ENCODE measurements at places on chromosomes 4 and X.
A peak's percentile ranks its signal among the peaks of the same experiment; 100 is the strongest.

DNA sequence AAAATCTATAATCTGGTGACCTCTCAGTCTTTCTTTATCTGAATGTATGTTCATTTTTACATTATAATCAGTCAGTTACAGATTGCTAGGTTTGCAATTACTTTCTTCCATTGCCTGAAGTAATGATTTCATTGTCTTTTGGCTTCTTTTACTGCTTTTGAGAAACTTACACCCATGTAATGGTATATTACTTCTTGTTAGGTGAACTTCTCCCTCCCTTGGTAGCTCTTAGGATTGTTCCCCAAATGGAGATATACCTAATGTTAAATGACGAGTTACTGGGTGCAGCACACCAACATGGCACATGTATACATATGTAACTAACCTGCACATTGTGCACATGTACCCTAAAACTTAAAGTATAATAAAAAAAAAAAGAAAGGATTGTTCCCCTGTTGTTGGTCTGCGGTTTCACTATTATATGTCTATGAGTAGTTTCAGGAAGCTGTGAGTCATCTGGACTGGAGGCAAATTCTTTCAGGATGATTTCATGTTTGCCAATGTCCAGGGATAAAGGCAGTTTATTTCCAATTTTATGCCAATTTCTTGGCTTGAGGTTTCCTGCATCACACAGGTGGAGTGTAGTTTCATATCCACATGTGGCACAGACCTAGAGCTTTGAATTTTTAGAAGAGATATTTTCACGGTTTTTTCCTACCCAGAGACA is 21.8 kb downstream of the SPANXC start:
- peak; percentile 66 for DNase-seq

- peak; percentile 16 for DNase-seq
Observed at GRCh38 chrX:19272452-19272851, 71.3 kb upstream of the PDHA1 start.

GRCh38 chr4:54493862-54494261 is 163.9 kb upstream of the KIT start:
- no peak for DNase-seq

- peak; percentile 78 for DNase-seq
Observed at GRCh38 chr4:7904952-7905915, 34.4 kb downstream of the AFAP1 start.

GRCh38 chr4:69058410-69059059 is 37.7 kb upstream of the UGT2B7 start:
- no peak for DNase-seq

- DNase-seq = no peak
Observed at GRCh38 chr4:139666735-139667281, 1.2 kb downstream of the MGST2 start.

GRCh38 chrX:10841579-10841978 is 221.2 kb upstream of the MID1 start:
- peak; percentile 24 for DNase-seq

DNA sequence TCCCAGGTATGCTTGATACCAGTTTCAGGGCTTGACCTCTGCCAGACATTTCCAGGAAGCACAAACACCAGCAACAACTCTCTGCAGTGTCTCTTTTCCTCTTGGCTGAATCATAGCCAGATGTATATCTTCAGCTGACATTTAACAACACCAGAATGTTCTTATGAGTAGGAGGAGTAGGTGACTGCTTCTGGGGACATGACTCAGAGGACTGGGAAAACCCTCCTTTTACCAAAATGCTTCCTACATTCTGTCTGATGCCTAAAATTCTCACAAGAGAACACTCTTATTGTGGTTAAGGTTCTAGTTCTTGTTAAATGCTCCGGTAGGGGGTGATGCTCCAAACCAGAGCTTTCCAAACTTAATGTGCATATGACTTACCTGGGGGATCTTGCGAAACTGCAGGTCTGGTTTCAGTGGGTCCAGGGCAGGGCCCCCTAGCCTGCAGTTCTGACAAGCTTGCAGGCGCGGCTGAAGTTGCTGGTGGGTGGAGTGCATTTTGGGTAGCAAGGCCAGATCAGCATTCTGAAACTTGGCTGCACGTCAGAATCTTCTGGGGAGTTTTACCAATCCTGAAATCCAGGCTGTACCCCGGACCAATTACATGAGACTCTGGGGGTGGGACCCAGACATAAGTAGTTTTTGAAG is 329.3 kb upstream of the RPS6KA3 start:
- DNase-seq = no peak

DNA sequence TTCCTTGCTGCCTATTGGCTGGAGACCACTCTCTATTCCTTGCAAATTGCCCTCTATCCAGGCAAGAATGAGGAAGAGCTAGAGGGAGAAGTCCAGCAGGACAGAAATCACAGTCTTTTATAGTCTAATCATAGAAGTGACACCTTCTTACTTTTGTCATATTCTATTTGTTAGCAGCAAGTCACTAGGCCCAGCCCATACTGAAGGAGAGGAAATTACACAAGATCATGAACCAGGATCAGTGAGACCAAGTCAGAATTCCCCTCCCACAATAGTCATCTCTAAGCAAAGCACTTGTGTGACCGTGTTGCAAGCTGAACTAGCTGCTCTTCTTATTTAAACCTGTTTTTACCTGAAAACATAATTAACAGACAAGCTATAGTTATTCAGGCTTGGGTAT is 317.7 kb downstream of the INPP4B start:
- DNase-seq = no peak

- peak; percentile 97 for DNase-seq
Observed at GRCh38 chr4:72631296-72631695, 62.3 kb upstream of the ADAMTS3 start.

- no peak for DNase-seq
Observed at GRCh38 chr4:97786306-97786920, 356.9 kb downstream of the STPG2 start.

GRCh38 chr4:46933686-46934085 is 24.6 kb upstream of the COX7B2 start:
- peak; percentile 63 for DNase-seq

- no peak for DNase-seq
Observed at GRCh38 chr4:67556436-67556835, 2.1 kb upstream of the STAP1 start.

DNA sequence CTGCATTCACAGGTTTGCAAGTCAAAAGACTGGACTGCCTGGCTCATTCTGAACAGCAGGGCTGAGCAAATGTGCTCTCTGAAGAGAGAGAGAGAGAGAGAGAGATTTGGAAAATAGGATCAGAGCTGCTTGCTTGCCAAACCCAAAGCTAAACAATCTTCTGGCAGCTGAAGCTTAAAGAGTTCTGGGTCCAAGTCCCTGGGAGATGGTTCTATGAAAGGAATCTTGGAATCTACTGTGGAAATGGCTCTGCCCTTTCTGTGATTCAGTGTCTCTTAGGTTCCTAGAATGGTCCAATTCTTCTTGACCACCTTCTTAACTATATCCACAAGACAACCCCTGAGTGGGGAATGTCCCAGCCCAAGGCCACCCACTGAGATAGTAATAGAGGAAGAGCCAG is 66.1 kb upstream of the EFNB1 start:
- no peak for DNase-seq

GRCh38 chrX:43718956-43719355 is 62.9 kb downstream of the MAOA start:
- peak; percentile 23 for DNase-seq

DNA sequence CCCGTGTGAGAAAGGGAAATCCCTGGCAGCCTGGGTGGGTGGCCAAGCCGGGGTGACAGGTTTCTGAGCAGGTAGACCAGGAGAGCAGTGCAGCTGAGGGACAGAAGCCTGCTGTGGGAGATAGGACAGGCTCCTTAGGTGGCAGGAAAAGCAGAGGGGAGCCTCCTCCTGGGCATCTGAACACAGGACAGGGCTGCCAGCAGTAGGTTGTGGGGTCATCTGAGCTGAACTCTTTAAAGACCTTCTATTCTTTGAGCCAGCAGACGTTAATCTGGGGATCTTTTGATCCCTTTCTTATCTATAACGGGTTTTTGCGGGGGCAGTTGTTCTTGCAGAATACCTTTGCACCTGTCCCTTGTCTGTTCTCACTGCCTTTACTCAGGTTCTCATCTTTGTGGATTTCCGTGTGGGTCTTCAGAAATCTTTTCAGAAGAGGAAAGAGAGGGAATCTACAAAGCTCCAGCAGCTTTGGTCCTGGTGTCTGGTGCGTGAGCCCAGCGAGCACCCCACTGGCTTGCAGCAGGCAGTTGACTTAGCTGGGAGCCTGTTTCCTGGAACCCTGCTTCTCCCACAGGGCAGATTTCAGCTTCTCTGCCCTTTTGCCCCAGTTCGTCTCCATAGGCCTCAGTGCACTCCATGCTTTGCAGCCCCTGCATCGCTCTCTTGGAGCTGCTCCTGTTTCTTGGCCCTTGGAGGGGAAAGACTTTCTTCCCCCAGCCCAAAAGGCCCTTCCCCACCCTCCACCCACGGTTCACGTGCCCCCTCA is 35.8 kb upstream of the TADA2B start:
- no peak for DNase-seq

GRCh38 chr4:155445306-155445705 is 68.5 kb upstream of the MAP9 start:
- no peak for DNase-seq

DNA sequence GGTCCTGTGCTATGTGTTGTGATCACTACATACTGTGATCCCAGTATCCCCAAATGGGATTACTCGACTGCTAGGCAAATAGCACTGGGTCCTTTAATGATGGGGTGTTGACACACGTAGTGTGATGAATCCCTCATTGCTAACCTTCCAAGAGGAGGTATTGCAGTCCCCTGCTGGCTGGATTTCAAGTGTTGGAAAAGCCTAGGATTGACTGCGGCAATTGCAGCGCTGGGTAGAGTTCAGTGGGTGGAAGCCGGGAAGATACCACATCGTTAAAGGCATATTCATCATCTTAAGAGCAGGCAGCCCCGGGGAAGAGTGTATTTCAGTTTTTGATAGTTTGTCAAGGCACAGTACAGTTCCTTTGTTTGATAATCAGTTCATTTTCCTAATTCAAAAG is 159.9 kb downstream of the TRIML1 start:
- DNase-seq = no peak

DNA sequence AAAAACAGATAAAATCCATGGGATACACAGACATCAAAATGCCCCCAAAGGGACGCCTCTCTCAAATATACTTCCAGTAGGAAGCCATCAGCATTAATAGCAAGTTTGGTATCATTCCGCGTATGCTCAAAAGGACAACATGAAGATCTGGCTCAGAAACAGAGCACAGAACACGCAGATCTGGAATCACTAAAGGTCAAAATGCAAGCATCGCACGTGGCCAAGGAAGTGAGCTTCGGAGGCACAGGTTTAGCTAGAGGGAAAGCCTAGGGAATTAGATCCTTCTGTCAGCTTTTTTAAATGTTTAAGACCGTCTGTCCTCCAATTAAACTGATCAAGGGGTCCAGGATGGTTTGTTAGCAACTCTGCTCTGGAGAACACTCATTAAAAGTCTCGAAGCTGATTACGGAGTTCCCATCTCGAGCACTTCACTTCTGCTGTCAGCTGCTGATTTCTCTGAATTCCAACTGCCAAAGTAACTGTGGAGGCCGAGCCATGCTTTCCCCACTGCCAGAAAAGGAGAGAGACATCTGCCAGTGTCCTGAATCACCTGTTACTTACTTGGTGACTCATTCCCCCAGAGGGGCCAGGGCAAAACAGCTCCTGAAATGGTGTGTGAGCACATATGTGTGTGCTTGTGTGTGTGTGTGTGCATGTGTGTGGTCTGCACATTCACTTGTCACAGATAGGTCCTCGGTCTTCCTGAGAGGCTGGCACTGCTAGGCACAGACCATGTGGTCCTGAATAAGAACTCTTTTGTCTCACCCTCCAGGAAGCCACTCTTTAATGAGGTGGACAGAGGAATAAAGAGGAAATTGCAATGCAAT is 177.7 kb upstream of the PPARGC1A start:
- peak; percentile 60 for DNase-seq

DNA sequence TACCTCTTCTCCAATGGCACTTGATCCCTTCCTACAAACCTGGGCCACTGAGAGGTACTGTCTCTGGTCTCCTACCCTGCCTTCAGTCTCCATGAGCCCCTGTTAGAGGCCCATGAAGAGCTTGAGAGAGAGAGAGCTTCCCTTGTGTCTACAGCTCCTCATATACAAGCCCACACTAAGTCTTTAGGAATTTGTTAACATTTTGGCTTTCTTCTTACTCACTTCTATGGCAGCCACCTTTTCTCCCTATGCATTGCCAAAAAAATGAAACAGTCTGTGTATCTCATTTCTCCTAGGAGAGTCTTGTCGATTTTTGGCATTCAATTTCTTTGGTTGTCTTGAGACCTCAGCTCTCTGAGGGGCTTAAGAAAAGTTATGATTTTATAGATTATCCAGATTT is 90.9 kb upstream of the LNX1 start:
- DNase-seq = peak; percentile 27

GRCh38 chrX:64885850-64886249 is 90.4 kb downstream of the ZC4H2 start:
- no peak for DNase-seq

GRCh38 chr4:58368221-58368620 is 1258.0 kb upstream of the IGFBP7 start:
- DNase-seq = no peak

DNA sequence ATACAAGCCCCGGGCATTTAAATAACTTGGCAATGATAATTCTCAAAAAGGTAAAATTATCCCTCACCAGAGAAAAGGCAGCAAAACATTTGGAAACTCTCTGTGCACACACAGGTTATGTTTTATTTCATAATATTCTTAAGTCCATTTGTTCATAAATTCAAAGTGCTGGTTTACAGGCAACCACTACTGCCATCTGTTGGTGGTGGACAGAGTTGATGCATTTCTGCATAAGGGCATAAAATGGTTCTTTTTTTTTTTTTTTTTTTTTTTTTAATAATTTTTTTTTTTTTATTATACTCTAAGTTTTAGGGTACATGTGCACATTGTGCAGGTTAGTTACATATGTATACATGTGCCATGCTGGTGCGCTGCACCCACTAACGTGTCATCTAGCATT is 31.5 kb upstream of the IL21 start:
- peak; percentile 9 for DNase-seq

DNA sequence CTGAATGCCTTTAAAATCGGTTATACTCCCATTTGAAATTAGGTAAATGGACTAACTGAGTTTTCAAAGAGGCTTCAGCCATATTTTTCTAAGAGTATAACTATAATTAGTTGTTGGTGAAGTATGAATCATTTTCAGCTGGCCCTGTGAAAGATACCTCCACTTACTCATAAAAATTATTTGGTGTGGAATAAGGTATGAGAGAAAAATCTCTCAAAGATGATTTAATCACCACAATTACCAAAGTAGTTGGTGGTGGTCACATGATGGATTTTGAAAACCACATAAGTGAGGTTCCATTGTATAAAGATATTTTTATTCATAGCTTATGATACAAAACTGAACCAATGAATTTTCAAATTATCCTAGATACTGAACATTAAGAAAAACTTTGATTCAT is 9.0 kb upstream of the KLHL2 start:
- no peak for DNase-seq
